Natural killer cell (primary cell): ENCODE measurements at places on chromosomes 7 and 10. TPM values are rescaled to one million over a fixed set of nuclear protein-coding genes. Genes with fewer than 3 reads are reported as not detected.

GRCh38 chr7:93258661-93259060 lies 26.5 kb downstream of the VPS50 start:
- no peak for DNase-seq

GRCh38 chr7:8176370-8177081 lies 85.4 kb downstream of the ICA1 start:
- DNase-seq = peak; percentile 88

- no peak for DNase-seq
Observed at GRCh38 chr7:47937065-47937687, 11.1 kb downstream of the PKD1L1 start.

- no peak for DNase-seq
Observed at GRCh38 chr10:61023053-61023452, 79.1 kb upstream of the RHOBTB1 start.

DNA sequence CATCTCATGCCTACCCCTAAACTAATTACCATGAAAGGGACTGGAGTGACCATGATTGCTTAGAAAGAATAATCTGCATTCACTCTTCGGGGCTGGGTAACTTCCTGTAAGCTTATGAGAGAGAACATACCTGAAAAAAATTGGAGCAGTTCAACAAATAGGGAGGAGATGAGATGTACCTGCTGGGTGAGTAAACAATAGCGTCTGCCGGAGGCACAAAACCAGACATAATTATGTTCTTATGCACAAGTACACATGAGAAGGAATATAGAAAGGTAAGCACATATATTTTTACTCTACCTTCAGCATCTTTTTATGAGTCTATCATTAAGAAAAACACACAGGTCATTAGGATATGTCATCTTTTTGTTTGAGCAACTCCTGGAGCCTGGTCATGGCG lies 224.6 kb upstream of the FERD3L start:
- DNase-seq = no peak

DNA sequence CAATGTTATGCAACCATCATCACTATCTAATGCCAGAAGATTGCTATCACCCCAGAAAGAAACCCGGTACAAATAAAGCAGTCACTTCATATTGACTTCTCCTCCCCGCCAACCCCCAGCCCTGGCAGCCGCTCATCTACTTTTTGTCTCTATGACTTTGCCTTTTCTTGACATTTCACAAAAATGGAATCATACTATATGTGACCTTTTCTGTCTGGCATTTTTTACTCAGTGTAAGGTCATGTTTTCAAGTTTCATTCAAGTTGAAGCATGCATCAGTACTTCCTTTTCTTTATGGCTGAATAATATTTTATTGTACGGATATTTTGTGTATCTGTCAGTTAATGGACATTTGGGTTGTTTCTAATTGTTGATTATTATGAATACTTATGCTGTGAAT lies 28.1 kb downstream of the FHIP2A start:
- no peak for DNase-seq

GRCh38 chr7:3107889-3108570 lies 64.4 kb upstream of the CARD11 start:
- DNase-seq = no peak

DNA sequence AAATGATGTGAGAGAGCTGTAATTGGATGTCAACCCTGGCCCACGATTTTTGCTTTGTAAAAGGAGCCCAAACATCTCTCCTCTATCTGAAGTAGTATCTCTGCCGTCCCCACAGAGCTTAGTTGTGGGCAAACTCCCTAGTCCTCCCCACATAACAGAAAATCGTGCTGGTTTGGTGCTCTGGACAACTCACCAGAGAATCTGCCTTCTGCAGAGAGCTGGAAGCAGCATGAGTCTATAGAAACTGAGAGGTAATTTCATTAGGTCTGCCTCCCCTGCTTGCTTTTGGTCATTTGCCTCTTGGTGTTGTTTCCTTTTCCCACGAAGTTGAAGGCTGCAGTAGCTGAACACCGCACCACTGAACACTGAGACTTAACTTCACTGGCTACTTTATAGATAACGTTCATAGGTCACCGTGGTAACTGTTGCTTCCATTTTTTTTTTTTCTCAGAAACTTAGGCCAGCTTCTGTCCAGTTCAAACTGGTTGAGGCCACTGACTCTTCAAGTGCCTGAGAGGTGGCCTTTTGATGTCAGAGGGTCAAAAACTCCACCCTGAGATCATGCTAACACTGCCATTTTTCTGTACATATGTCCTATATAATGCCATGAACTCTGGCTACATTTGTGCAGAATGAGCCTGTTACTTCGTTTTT lies 3.3 kb upstream of the CDCA7L start:
- DNase-seq = no peak

The ASIC3 gene
- total RNA-seq = 5.7 TPM

The THSD7A gene
- total RNA-seq = not detected

The CYP26C1 gene
- total RNA-seq = not detected

The CALML5 gene
- not detected for total RNA-seq

The NXPH1 gene
- total RNA-seq = not detected
